ENCODE measurements at places on chromosomes 11 and 22.

GRCh38 chr11:75905434-75905833 is 90.4 kb downstream of the UVRAG start:
- DNase-seq, result no peak

DNA sequence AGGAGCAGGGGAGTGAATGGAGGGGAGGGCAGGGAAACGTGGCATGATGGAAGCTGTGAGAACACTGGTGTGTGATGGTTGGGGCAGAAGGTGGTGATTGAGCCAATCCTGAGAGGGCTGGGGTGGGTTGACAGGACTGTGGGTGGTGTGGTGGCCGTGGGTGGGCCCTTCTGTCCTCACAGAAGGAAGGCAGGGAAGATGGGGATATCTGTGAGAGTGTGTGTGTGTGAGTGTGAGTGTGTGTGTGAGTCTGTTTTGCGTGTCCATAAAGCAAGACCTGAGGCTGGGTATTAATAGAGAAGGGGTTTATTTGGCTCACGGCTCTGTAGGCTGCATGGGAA is 13.0 kb downstream of the TPCN2 start:
- DNase-seq, result no peak

DNA sequence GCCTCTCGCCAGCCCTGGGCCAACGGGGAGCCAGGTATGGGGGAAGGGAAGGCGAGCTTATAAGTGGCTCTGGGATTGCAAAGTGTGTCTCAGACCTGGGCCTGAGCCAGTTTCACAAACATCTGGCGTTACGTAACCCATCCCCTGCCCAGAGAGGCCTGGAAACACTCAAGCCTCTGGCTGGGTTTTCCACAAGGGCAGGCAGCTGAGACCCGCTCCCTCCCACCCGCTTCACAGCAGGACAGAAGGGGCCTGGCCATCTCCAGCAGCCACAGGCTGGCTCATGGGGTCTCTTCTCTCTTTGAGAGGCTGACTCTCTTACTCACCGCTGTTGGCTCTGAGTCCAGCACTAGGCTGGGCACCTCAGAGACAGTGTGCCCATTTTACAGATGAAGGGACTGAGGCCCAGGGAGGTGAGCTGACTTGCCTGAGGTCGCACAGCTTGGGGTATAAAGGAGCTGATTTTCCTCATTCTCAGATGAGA is 44.5 kb downstream of the TRIOBP start:
- DNase-seq, result peak; percentile 66

- DNase-seq, result no peak
Observed at GRCh38 chr11:487571-488021, 19.4 kb downstream of the RNH1 start.

DNA sequence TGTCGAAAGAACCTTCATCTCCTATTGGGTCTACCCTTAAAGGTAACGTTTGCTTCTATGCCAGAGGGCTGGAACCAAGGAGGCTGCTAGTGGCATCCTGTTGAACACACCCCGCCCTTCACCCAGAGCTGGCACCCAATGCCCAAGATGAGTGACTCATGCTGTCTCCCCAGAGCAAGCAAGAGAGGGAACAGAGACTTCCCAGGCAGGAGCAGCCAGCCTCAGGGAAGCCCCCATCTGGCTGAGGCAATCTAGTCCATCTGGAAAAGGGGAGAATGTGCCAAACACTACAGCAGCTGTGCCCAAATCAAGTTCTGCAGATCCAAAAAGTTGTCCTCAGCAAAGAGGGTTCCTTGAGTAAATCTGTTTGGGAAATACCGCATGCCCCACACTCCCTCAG is 91.9 kb upstream of the TP53I11 start:
- no peak for DNase-seq

- no peak for DNase-seq
Observed at GRCh38 chr11:62502030-62502730, 44.4 kb downstream of the AHNAK start.

GRCh38 chr11:34501500-34501899 is 12.1 kb downstream of the ELF5 start:
- no peak for DNase-seq
